ENCODE measurements at places on chromosomes 6 and 20.

- DNase-seq: no peak
Measured at GRCh38 chr6:37515712-37516075, 16.0 kb upstream of the CCDC167 start.

DNA sequence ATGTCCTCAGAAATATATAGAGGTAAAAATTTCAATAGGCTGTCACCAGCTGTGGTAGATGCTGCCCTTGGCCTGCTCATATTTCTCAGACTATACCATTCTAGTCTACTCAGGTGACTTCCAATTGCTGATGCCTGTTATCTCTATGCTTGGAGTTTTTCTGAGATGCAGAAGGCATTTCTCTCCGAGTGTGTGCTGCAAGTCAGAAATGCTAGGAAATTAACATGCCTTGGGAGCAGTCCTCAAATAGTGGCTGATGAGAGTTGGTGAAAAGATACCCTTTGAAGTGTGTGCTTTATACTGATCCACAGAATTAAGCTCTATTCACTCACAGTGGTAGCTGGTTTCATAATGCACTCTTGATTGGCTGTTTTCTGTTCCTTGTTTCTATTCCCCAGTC is 43.2 kb upstream of the PKIB start:
- DNase-seq: no peak

- DNase-seq: no peak
Measured at GRCh38 chr20:49496043-49496442, 13.6 kb upstream of the KCNB1 start.

DNA sequence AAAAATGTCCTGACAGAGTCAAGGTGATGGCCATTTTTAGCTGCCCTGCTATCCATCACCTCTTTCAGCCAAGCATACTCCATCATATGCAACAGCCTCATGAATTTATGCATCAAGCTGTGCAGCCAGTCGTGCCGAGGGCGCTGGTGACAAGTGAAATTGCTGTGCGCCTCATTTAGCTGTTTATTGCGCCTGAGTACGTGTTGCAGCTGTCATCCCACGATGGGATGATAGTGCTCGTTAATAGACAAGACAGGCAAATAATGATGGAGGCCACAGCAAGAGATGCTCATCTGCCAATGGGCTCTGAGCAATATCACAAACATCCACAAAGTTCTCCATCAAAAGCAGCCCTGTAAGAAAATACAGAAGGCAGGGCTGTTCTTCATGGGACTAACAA is 562.3 kb upstream of the POU3F2 start:
- DNase-seq: no peak

DNA sequence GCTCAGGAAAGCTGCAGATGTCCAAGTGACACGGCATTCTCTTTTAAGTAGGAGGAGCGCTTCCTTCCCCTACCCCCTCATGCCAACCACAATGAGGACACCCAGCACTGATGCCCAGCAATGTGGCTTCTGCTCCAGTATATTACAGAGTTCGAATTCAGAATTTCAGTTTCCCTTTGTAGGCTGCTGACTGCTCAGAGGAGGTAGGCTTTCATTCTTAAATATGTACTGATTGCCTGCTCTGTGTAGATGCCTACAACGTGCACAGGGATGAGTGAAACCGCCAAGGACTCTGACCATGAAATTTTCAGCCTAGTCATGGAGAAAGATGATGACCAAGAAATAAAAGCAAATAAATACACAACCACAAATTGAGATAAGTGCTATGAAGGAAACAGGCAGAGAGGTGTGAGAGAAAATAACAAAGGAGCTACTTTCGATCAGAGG is 50.9 kb upstream of the TNFAIP3 start:
- peak; percentile 59 for DNase-seq

DNA sequence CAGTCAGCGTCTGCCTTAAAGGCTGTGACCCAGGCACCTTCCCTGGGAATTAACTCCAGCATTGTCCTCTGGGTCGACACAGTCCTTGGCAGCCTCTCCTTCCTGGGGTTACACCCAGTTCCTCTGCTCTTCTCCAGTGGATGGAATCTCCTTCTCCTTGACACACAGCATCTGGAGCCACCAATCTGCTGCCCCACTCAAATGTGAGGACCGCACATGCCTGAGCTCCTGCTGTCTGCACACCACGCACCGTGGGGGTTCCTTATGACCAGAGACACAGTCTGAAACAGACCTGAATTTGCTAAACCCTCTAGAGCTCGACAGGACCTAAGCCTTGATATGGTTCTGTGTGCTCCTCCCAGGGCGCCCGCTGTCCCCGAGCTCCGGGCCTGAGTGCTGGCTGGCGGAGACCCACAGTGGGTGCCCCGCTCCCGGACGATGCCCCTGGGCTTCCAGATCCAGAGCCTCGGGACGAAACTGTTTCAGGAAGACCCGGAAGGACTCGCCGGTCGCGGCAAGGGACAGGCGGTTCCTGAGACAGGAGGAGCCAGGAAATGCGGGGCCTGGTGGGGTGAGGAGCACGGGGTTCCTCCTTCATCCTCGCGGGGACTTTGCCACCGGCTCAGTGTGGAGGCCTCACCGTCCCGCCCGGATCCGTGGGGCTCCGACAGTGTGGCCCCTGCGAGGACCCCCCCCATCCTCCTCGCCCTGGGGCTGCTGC is 2.5 kb upstream of the RAET1G start:
- peak; percentile 13 for DNase-seq

DNA sequence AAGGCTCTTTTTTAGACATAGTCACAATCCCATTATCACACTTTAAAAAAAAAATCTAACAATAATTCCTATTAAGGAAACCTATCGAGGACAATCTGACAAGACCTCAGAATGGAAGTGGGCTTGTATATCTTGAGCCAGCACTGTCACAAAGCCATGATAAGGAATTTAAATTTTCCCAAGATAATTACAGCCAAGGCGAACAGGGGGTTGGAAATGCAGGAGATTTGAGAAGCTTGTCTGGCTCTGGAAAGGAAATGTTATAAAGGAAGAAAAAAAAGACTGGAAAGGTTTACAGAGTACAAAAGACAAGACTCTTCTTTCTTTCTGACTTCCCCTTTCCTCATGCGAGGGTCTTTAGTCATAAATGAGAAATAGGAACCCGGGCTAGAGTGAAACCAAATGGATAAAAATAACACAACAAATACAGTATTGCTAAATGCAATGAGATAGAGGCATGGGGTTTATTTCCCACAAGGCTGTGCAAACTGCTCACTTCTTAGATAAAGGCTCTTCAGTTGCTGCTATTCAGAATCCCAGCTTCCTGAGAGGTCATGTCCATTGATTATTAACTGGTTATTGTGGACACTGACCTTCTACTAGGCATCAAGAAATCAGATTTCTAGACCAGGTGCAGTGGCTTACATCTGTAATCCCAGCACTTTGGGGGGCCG is 13.4 kb upstream of the GHRH start:
- DNase-seq: no peak

GRCh38 chr20:34983089-34983820 is 27.6 kb downstream of the MYH7B start:
- DNase-seq: no peak

GRCh38 chr20:23666189-23666588 is 22.6 kb downstream of the CST4 start:
- no peak for DNase-seq

- DNase-seq: no peak
Measured at GRCh38 chr20:32454164-32455145, 96.3 kb downstream of the ASXL1 start.

DNA sequence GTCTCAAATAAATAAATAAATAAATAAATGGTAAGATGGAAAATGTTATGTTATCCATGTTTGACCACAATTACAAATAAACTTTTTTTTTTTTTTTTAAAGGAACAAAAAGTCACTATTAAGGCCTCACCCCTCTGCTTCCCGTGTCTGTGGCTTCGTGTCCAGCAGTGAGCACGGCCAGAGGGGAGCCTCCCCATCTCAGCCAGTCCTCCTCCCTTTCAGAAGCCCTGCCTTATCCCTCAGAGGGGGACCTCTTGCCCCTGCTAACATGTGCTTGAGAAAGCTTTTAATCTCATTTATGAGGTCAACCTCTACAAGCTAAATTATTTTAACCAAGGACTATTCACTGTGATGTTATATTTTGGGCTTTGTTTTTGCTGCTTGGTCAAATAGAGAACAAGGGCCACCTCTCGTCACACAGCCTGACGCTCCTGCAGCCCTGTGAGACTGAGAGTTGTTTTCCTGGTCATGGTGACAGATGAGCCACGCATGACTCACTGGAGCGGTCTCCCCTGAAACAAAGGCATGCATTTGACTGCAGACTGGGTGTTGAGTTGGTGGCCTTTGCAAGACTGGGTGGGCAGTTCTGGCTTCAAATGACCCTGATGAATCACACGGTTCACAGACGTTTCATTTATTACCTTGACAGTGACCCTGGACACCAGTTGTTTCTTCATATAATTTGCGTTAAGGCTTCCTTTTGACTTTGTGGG is 131.8 kb downstream of the TIAM2 start:
- DNase-seq: no peak

GRCh38 chr6:148375401-148375800 is 32.8 kb downstream of the SASH1 start:
- DNase-seq: no peak

- no peak for DNase-seq
Measured at GRCh38 chr6:82068721-82069120, 178.8 kb downstream of the IBTK start.

DNA sequence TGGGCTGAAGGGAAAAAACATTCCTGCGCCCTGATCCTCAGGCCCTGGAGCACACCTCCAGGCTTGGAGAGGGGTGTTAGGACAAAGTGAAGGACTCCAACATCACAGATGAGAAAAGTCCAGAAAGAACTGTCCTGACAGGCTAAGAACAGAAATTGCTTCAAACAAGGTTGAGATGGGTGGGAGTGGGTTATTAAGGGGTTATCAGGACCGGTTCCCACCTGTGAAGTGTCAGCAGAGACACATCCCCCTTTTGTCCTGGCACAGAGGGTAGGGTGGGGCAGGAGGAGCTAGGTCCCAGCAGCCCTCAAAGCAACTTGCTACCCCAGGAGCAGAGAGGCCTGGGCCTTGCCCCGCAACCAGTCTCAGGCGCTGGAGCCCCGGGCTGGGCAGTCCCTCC is 3.5 kb downstream of the SPDEF start:
- no peak for DNase-seq

DNA sequence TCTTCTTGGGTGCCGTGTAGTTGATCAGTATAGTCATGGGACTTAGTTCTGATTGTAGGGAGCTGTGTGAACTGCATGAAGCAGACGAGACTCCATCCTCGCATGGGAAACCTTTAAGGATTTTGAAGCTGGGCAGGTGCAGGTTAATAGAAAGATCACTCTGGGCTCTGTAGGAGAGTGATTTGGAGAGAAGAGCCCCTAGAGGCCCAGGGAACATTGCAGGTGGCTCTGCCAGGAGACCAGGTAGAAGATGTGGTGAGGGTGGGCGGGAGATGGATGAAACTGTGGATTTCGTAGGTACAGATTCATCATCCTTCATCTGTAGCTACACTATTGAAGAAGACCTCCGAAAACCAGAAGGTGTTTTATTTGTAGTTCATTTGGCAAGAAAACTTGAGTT is 53.3 kb downstream of the UTRN start:
- DNase-seq: no peak

- no peak for DNase-seq
Measured at GRCh38 chr6:48826152-48826515, 636.9 kb downstream of the MMUT start.

- no peak for DNase-seq
Measured at GRCh38 chr20:17642404-17643269, 39.4 kb downstream of the RRBP1 start.

DNA sequence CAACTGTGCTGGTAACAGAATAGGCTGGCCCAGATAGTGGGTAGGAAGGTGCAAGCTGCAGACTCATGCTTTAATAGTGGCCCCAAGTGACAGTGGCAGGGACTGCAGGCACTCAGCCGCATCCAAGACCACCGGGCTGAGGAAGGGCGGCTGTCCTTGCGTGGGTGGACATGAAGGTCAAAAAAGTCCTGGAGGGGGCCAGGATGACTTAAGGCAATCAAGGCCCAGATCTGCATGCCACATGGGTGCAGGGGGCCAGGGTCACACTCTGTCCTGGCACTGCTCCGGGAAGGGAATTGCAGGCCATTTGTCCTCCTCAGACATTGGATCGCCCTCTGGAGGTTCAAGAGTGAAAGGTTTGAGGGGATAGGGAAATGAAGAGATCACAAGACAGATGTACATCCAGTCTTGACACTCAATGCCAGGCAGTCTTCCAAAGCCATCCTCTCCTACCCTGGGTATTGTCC is 10.4 kb upstream of the VNN2 start:
- DNase-seq: peak; percentile 21

GRCh38 chr6:43786664-43787329 is 16.8 kb downstream of the VEGFA start:
- no peak for DNase-seq

GRCh38 chr6:105164418-105164817 is 15.4 kb downstream of the POPDC3 start:
- DNase-seq: no peak

- DNase-seq: no peak
Measured at GRCh38 chr6:152117156-152118133, 310.0 kb downstream of the ESR1 start.

DNA sequence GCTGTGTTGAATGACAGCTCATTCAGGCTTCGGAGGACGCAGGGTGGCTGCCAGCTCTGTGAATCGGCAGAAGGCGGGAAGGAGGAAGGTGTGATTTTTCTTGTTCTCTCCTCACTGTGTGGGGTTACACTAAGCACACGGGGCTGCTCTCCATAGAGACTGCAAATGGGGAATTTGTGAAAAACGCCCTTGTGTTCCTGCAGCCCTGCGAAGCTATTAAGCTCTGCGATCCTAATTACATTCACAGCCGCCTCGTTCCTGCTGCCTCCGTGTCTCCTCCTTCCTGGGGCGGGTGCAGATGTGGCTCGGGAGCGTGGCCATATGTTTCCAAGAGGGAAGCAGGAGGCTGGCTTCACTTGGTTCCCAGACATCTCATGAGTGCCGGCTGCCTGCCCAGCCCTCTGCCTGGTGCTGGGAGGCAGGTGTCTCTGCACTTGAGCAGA is 124.0 kb downstream of the TOX2 start:
- no peak for DNase-seq

DNA sequence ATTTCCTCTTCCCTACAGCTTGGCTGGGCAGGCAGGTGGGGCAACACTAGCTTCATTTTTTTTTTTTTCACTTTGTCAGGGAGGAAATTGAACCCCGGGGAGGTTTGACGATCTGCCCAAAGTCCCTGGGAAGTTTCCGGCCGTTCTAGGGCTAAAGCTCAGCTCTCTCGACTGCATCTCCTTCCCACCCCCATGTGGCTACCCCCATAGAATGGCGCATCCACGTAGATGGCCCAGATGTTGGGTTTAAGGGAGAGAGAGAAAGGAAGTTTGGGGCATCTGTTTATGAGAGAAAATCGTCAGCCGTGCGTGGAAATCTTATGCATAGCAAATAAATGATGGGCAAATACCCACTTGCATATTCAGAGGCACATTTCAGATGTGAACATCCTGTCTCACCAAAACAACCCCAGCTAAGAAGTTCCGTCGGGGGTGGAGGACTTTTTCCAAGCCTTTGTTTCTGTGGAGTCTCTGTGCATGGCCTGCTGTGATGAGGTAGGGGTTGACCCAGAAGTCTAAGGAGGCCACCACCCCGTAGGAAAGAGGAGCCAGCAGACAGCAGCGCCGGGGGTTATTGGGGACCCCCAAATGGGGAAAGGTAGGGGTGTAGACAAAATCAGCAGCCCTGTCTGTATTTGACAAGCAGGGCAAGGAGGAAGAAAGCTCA is 40.5 kb upstream of the ZNF831 start:
- DNase-seq: peak; percentile 85
